ENCODE measurements at places on chromosomes 1 and 21.

- no peak for DNase-seq
Observed at GRCh38 chr1:86915737-86916235, 1.4 kb downstream of the HS2ST1 start.

DNA sequence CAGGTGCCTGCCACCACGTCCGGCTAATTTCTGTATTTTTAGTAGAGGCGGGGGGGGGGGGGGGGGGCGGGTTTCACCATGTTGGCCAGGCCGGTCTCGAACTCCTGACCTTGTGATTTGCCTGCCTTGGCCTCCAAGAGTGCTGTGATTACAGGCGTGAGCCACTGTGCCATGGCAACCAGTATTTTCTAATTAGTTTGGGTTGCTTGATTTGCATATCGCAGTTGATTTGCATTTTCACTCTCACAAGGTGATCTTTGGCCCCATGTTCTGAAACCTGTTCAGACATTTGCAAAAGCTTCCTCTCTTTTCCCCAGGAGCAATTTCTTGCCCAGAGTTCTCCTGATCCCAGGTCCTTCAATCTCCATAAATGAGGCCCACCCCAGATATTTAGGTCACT is 1.7 kb downstream of the TOR3A start:
- DNase-seq, result no peak

GRCh38 chr1:217109928-217110327 is 386.7 kb upstream of the ESRRG start:
- no peak for DNase-seq

GRCh38 chr1:201093561-201093960 is 18.7 kb downstream of the CACNA1S start:
- DNase-seq, result no peak

DNA sequence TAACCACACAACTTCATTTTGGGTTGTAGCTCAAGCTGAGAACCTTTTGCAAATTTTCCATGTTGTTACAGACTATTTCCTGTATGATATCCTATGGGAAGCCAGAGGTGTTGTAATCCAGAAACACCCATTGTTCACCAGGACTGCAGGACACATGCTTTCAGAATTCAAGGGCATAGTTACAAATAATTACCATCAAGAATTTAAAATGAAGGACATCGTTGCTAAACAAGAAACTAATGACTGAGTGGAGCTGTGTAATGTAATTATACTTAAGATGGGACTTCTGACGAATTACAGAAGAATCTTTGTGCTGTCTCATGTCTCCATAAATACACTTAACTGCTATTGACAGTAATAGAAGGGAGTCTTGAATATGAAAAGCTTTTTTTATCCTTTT is 47.6 kb upstream of the HOOK1 start:
- no peak for DNase-seq

DNA sequence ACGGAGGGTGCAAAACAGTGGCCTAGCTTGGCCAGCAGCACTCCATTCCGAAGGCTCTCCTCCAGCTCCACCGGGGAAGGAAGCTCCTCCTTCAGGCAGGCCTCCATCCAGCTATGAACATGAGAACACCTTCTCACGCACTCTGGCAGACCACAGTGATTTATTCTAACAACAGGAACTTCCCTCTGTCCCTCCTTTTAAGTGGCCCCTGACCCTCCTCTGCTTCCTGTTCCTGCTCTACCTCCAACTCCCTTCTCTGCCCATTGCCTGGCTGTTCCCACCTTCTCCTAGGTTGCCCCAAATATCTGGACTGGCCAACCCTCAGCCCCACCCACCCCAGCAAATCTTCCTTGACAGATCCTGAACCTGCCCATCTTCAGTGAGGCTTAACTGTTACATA is 5.9 kb downstream of the IQGAP3 start:
- no peak for DNase-seq

DNA sequence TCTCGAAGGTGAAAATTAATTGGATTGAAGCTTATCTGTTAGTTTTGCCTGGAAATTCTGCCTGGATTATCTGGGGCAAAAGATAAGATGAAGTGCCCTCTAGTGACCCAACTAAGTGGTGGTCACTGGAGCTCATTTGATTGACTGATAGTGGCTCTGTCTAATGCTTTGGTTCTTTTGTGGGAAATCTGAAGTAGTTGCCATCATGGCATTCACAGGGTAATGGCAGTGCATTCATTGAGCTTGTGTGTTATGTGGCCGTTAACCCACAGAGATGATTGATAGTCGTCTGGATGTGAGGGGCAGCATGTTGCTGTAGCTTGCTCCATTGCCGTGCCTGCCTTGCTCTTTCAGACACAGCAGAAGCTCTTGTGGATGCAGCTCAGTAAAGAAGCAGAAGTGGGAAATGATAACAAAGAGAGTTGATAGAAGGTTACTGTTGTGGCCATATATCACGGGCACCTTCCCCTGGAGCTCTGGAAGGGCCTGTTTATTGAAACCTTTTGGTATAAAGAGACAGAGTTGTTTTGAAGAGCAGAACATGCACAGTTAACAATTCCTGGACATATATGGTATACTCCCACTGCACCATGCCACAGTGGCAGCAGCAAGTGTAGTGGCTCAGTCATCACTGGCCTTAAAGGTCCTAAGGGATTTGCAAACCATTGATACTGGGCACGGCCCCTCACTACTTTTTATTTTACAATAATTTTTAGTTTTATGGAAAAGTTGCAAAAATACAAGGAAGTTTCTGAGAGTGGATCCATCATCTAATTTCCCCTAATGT is 42.0 kb downstream of the CXADR start:
- DNase-seq, result no peak

- no peak for DNase-seq
Observed at GRCh38 chr21:29382030-29382654, 83.4 kb downstream of the BACH1 start.

DNA sequence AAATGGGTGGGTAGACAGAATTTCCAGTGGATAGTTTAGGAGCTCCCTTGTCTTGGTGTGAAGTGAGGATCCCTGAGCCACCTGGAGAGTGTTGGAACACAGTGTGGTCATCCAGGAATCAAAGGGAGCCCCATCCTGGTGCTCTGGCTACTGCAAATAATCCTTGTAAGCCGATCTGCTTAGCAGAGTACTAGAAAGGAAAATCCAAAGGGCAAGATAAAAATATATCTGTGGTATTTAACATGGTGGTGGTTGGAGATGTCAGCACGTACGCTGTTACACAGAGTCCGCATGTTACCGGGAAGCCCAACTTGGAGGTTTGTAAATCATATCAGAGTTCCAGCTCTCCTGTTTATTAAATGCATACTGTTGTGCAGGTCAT is 39.0 kb downstream of the VANGL1 start:
- DNase-seq, result no peak

DNA sequence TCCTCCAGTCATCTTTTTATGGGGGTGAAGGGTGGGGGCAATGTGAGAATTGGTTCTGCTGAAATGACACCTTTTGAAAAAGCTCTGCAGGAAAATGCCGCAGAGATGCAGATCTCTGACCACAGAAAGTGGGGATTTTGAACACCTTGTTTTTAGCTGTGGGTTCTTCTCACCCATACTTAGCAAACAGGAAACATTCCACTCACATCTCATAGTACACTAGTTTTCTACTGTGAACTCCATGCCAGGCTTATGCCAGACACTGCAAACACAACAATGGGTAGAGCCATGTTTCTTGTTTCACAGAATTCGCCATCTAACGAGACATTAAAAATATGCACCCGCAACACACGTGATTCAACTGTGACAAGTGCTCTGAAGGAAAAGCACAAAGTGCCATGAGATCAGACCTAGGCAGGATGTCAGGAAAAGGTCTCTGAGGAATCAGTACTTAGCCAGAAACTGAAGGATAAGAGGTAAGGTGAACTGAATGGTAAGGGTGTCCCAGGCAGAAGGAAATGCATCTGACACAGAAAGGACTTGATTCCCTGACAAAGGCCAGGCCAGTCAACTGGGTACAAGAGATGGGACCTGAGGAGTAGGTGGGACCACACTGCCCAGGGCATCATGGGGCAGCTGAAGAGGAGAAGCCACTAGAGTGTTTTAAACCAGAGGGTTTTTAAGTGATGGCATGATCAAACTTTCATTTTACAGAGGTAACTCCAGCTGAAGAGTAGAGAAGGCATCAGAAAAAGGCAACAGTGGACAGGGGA is 83.8 kb upstream of the JAK1 start:
- DNase-seq, result peak; percentile 24

- DNase-seq, result no peak
Observed at GRCh38 chr1:47563201-47563600, 125.4 kb downstream of the FOXD2 start.

- DNase-seq, result no peak
Observed at GRCh38 chr1:75237316-75237715, 103.1 kb downstream of the LHX8 start.

GRCh38 chr1:186950547-186950946 is 121.8 kb downstream of the PLA2G4A start:
- no peak for DNase-seq

GRCh38 chr1:197268012-197268411 is at the start of gene CRB1:
CRB1 (plus strand) TSS chr1:197268252; CDS start chr1:197268413, 161 bp downstream.
- no peak for DNase-seq

DNA sequence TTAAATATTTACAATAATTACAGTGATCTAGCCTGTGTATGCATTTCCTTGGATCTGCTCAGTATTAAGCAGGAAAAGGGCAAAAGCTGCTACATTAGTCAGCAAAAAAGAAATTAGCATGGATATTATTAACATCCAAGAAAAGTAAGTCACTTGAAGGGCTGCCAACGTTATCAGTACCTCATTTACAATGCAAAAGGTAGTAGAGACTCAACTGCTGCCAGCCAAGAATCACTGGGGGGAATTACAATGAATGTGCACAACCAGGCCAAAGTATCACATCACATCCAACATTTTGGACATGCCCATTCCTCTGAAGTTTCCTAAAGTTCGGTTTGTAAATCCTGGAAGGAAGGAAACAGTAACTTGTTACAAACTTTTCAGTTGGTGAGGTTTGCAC is 1.9 kb downstream of the CNN3 start:
- DNase-seq, result no peak

DNA sequence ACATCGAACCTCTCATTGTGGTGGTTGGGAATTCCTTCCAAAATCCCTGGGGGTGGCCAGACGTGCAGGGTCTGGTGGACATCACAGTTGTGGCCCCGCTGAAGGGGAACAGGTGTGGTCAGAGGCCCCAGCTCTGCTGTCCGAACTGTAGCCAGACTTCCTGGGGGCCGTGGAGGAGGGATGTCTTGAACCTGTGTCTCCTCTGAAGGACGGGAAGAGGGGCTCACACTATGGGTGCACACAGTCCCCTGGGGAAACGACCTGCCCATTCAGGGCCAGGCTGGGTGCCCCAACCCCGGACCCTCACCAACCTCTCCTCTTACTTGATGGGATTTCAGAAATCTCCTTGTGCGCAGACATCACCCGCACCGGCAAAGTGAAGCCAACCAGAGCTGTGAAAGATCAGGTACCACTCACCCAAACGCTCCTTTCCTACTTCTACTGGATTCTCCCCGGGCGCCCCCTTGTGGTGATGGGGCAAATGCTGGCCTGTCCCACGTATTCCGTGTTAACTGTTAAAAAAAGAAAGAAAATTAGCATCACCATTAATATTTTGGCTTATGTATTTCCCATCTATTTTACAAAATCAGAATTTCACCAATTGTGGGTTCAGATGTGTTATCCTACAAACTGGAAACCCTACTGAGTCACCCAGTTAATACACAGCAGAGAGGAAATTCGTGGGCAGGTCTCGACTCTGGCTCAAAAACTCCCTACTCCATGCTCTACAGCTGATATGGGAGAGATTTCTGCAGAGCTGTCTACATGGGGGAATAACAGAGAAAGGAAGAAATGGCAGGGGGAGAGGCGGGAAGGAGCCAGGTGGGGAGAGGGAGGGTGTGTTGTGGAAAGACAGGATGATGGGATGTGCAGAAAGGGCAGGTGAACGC is 28.1 kb downstream of the PADI4 start:
- peak; percentile 34 for DNase-seq

DNA sequence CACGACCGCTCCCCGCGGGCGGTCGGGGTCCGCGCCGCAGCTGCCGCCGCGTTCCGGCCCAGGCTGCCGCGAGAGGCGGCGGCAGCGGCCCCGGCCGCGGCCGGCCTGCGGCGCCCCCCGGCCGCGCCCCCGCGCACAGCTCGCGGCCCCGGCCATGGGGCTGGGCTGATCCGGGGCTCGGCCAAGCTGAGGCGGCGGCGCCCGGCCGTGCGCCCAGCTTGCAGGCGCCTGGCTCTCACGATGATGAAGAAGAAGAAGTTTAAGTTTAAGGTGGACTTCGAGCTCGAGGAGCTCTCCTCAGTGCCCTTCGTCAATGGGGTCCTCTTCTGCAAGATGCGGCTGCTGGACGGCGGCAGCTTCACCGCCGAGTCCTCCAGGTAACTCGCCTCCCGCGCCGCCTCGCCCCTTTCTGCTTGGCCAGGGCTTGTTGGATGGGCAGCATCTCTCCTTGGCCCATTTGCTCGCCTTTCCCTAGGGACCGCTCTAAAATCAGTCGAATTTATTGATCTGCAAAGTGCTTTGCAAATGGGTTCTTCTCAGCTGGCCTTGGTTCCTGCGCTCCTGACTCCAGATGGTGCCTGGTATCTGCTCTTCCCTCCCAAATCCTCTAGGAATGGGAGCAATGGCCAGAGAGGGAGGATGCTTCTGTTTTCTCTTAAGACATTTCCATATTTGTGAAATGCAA is 431 bp downstream of the EEIG2 start:
- DNase-seq, result peak; percentile 25

- DNase-seq, result no peak
Observed at GRCh38 chr1:198939286-198939685, 300.4 kb downstream of the PTPRC start.

DNA sequence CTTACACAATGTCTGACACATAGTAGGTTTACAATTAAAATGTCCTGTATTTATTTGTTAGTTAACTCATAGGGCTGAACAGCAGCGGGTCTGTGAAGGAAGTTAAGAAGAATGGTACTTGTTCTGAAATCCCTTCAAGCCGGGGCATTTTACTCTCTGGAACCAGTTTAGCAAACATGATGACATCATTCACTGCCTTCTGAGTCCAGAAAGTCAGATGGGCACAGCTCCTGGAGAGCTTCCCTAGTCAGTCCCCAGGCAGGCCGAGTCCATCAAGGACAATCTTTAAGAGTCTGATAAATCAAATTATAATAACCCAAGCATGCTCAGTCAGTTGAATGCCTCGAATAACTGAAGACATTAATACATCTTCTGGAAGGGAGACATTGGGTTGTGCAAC is 125.4 kb upstream of the DAB1 start:
- no peak for DNase-seq

All from CD4-positive, alpha-beta T cell treated with Interleukin-15 for 4 hours (primary cell).